ENCODE measurements at places on chromosomes 2 and 18.

GRCh38 chr2:41068740-41069139, 616.9 kb upstream of the SLC8A1 start:
- no peak for DNase-seq

DNA sequence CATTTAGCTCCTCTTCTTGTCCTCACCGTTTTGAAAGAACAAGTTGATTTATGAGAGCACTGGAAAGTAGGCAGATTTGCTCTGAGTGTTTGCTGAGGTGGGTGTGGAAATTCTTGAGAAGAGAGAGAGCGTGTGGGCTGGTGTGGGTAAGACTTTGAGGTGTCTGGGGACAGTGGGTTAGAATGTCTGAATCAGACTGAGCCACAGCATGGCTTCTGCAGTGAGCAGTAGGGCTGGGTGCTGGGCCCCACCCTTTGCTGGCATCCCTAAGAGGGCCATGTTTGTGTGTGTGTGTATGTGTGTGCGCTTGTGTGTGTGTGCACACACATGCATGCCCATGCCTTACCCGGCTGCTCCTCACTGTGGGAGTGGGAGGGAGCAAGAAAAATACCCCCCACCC, 63.7 kb downstream of the COPS8 start:
- no peak for DNase-seq

DNA sequence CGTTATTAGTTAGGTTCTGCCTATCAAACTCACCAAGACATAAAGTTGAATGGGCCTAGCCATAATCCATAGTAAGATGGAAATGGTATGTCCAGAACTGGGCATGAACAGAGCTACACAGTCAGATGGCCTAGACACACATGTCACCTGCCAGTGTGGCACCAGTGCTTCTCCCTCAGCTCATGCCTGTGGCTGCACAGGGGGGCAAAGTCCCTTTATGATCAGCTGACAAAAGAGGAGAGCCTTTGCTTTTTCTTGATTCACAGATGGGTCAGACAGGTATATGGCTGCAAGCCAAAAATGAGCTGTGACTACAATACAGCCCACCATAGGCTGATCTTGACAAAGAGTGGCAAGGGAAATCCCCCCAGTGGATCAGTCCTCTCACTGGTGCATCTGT, 28.3 kb upstream of the STARD7 start:
- DNase-seq, result no peak

DNA sequence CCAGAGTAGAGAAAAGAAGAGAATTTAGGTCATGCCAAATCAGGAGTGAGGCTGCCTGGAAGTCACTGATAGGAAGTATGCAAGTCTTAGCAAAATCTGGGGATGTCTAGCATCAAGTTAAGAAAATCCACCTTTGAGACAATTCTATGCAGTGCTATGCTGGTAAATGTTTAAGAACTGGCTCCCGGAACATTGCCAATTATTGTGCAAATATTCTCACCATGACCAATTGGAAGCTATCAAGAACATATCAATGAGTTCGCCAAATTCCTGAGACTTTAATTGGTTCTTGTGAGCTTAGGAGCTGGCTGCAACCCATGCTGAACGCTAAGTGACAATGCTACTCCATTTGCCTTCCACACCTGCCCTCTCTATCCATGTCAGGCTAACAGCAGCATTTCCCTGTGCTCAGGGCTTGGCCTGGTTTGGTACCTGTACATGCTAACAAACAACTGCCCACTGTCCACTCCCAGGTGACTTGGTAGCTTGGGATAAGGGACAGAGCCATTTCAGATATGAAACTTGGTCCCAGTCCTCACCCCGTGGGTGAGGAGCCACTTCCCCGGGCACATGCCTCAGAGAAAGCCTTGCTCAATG, 172.9 kb upstream of the KLHL29 start:
- DNase-seq, result no peak

DNA sequence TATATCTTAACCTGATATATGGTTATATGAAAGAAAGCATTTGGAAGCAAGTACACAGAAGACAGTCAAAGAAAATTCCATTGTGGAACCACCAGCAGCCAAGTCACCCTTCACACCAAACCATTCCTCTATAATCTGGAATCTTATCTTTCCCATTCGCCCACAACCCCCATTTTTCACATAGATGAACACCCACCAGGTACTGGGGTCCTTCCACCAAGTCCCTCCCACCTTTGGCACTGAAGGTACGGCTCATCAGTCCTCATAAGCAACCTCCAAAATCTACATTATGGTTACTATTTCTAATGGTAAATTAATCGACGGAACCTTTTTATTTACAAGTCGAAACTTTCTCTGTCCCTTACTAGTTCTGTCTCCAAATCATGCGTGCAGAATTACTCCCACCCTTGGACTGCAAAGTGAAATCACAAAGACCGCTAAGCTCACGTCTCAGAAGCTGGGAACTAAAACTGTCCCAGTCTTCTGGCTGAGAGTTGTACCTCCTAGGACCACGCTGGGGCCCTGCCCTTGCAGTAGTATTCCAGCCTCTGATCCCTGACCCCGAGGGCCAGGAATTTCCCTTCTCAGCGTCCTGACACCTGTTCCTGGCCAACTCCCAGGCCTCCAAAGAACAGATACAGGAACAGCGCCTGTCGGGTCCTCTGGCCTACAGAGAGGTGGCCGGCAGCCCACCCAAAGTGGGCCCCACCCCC, 702 bp downstream of the OLA1 start:
- DNase-seq, result no peak

- DNase-seq, result no peak
Measured at GRCh38 chr18:76943542-76944339, 121.4 kb downstream of the ZNF236 start.

- DNase-seq, result peak; percentile 6
Measured at GRCh38 chr2:9207641-9208311, 1.2 kb downstream of the ASAP2 start.

DNA sequence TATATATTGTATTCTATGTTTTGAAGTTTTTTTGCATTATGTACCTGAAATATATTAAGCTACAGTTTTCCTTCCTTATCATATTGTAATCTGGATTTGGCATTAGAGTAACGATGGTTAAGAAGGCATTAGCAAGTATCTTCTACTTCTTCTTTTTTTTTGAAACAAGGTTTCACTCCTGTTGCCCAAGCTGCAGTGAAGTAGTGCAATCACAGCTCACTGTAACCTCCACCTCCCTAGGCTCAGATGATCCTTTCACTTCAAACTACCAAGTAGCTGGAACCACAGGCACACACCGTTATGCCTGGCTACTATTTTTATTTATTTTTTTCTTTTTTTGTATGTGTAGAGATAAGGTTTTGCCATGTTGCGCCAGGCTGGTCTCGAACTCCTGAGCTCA, 201.1 kb downstream of the ZNF804A start:
- no peak for DNase-seq

GRCh38 chr2:101107241-101107640, 43.9 kb downstream of the TBC1D8 start:
- DNase-seq, result no peak

GRCh38 chr2:11589316-11589940, 55.6 kb downstream of the GREB1 start:
- no peak for DNase-seq

DNA sequence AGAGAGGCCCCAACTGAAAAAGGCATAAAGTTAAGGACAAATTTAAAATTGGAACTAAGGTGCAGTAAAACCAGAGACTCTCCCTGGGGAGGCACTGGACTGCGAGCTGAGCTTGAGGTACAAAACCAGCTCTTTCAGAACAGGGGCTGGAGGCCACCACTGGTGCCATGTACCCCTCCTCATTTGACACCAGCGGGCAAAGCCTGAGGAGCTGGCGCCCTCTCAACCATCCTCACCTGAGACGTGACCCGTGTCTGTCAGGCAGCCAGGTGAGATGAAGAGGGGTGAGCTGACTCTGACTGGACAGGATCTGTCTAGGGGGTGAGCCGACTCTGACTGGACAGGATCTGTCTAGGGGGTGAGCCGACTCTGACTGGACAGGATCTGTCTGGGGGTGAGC, 68.5 kb downstream of the TMEM18 start:
- DNase-seq, result no peak

GRCh38 chr2:161983866-161984265, 90.1 kb downstream of the DPP4 start:
- no peak for DNase-seq

DNA sequence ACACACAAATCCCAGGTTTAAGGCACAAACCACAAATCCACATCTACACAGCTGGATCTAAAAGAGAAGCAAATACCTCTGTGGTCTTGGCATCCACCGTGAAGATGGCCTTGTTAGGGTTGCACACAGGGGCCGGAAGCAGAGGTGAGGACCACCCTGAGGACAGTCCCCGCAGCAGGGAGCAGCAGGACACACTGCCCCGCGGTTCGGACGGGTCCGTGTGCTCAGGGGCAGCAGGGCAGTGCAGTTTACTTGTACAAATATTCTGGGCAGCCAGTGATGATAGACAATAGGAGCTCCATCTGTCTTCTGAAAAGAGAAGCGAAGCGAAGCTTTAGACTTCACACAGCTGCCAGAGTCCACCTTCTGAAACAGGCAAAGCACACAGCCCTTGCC, 8.8 kb downstream of the PASK start:
- no peak for DNase-seq

DNA sequence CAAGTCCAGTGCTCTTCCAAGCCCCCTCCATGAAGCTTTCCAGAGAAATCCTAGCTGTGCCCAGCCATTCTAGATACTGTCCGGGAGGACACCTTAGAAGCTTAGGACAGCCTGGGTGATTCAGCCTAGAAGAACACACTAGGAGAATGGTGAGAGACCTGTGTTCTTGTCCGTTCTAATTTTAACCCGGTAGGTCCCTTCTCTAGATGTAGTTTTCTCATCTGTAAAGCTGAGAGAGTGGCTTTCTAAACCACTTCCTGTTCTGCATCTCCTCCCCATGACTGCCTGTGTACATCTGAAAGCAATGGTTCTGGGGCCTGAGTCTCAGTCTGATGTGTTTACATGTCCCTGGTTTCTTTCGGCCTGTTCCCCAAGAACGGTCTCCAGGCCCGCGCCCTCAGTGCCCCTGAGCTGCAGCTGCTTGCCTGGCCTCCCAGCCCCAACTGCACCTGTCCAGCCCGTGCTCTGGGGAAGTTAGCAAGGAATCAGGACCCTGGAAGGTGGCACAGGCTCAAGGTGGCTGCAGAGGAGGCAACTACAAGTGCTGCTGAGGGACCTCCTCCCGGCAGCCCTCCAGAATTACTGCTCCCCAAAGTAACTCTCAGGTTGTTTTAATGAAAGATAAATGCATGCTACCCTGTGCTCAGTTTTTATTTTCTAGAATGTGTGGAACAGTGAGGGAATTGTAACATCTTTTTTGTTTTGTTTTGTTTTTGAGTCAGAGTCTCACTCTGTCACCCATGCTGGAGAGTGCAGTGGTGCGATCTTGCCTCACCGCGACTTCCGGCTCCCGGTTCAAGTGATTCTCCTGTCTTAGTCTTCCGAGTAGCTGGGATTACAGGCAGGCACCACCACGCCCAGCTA, 105.9 kb downstream of the LBH start:
- DNase-seq, result no peak

- DNase-seq, result no peak
Measured at GRCh38 chr18:21896732-21897336, 156.2 kb downstream of the MIB1 start.

DNA sequence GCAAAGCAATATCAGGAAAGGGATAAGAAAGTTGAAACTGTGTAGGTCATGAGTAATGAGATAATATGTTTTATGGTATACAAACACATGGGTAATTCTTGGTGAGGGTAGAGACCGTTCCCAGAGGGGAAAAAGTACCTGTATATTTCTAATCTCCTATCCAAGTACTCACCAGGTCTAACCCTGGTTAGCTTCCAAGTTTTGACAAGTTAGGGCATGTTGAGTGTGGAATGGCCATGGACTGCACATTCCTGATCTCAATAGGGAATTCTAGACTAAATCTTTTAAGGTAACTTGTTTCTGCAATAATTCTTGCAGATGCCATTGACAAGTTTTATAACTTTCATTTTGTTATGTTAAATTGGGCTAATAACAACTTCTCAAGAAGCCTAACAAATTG, 216.6 kb downstream of the SPAG16 start:
- DNase-seq, result no peak

DNA sequence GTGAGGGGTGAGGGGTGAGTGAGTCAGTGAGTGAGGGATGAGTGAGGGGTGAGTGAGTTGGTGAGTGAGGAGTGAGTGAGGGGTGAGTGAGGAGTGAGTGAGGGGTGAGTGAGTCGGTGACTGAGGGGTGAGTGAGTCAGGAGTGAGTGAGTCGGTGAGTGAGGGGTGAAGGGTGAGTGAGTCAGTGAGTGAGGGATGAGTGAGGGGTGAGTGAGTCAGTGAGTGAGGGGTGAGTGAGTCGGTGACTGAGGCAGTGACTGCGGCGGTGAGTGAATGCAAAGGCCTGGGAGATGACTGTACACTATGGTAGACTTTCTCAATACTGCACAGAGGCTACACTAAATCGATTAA, 16.6 kb downstream of the THAP4 start:
- DNase-seq, result no peak

DNA sequence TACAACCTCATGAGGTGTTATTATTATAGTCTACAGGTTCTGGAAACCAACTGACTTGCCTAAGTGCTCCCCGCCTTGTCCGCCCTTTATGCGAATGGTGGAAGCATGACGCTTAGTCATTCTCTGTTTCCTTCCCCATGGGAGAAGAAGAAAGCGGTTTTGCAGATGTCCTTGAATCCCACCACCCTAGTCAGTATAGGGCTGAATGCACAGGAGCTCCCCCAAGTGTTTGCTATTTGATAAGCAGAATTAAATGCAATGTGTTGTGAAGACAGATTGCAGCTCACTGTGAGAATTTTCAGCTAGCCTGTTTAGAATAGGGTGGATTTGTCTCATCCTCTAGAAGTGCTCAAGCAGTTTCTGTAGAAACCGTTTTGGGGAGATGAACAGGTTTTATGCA, 652.0 kb downstream of the DCC start:
- no peak for DNase-seq

DNA sequence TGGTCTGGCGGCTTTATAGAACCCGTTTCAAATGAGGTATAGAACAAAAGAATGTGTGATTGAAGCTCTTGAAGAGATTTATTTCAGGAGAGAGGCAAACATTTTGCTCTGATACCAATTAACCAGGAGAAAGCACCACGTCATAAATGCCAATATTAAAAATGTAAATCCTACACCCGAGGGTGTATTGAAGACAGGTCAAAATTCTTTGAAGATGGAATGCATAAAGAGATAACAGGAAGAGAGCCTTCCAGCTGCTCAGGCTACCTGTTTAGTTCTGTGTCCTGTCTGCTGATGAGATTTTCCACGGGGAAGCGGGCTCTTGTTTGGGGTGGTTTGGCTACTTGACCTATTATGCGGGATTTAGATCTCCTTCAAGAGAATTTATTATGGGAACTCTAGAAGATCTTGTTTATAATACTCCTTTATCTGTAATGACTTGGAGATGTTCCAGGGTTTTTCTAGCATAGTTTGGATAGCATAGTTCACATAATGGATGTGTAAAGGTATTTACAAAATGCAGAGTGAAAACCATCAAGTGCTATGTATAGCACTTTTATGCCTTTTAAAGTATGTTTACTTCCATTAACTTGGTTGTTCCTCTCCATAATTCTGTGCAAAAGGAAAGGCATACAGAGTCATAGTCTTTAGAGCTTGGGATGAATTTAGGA, 204.5 kb upstream of the SPRED2 start:
- DNase-seq, result no peak

- no peak for DNase-seq
Measured at GRCh38 chr18:5951515-5952091, 56.3 kb upstream of the TMEM200C start.

- no peak for DNase-seq
Measured at GRCh38 chr18:23306822-23307221, 146.3 kb upstream of the RIOK3 start.
